ENCODE measurements at places on chromosomes 5 and 9.

- DNase-seq, result no peak
Measured at GRCh38 chr9:129209109-129209508, 31.0 kb upstream of the IER5L start.

DNA sequence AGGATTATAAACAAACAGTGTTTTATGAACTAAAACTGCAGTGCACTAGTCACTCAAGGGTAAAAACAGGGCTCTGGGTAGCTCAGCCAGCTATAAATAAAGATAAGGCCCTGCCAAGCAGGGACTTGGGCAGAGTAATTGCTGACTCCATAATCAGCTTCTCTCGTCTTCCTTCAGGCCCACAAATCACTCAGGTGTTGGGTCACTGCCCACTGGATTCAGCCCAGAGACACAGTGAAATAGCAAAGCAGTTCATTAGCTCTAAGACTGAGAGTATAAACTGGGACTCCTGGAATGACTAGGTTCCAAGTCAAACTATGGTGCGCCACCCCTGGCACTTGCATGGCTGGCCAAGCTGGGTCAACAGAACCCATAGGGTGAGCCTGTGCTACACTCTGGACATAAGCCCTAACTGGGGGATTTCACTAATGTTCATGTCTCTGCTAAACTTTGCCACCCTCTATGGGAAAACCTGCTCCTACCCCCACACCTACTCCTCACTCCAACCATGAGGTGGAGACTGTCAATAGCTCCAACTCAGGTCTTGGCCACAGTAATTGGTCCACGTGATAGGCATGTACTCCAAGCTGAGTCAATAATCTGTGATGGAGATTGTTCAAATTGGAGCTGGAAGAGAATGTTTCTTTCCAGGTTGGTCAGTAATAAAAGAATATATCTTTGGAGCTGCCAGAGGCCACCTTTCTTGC is 158.5 kb downstream of the SLIT3 start:
- no peak for DNase-seq

- no peak for DNase-seq
Measured at GRCh38 chr5:999032-999501, 9.5 kb upstream of the NKD2 start.

GRCh38 chr5:158925314-158925713 is 174.4 kb downstream of the EBF1 start:
- DNase-seq, result no peak

DNA sequence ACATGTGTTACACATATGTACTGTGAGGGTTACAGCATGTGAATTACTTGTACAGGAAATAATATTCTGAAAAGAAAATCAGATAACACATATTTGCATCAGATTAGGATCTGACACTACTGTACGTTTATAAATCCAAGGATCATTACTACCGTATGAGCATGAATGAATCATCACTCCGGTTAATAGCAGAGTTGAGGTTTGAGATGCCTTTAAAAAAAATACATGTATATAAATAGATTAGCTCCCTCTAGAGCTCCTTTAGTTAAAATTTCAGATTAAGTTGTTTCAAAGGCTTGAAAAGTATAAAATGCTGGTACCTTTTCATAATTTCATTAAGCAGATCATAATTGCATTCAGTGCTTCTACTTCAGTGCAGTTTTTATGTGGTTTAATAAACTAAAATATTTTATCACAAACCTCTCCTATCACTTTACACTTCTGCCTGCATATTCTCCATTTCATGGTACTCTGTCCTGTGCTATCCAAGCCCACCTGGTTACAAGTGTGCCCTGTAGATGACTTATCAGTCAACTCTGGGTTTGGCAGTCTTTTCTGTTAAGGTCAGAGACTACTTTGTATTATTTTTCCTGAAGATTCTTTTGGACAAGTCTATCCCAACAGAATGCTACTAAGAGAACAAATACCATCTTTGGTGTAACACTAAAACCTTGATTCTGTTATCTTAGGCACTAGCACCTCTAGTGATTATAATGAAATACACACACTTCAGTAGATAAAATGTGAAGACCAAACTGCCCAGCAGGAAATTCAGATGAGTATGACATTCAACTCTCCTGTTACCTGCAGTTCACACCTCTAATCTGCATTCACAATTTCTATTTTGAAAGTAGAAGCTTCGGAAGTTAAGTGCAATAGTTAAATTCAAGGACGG is 48.0 kb upstream of the POU5F2 start:
- DNase-seq, result no peak

DNA sequence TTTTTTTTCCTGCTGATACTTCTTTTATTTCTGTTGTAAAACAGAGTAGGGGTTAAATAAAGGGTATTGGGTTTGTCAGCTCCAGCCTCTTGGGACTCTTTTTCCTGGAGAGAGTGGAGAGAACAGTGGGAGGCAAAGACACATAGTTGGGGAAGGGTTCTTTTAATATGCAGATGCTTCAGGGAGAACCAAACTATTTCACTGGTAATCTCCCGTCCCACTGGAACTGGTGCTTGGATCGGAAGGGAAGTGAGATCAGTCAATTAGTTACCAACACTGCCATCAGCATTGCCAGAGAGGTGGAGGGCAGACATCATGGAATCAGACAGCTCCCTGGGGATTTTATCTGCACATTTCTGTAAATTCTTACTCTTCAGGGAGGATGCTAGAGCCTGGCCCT is 47.6 kb upstream of the ELOVL7 start:
- DNase-seq, result no peak

DNA sequence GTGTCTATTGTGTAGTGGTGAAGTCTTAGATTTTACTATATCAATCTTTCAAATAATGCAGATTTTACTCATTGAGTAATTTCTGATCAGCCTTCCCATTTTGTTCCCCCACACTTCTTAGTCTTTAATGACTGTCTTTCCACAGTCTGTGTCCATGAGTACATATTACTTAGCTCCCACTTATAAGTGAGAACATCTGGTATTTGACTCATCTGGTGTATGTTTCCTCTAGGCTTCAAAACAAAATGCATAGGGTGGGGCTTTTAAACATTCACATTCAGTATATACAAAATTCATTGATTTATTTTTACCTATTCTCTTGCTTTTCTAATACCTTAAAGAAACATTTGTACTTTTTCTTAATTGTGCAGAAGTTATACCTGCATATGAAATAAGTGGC is 513.0 kb downstream of the MTRR start:
- DNase-seq, result no peak

Data from ecto neural progenitor cell (in vitro differentiated cells).